AG04450 (cell line): ENCODE measurements at places on chromosomes 5 and 9.
A peak's percentile ranks its signal among the peaks of the same experiment; 100 is the strongest.

- no peak for DNase-seq
These were observed 44.8 kb downstream of the ABCA1 start for GRCh38 chr9:104883169-104883568.

DNA sequence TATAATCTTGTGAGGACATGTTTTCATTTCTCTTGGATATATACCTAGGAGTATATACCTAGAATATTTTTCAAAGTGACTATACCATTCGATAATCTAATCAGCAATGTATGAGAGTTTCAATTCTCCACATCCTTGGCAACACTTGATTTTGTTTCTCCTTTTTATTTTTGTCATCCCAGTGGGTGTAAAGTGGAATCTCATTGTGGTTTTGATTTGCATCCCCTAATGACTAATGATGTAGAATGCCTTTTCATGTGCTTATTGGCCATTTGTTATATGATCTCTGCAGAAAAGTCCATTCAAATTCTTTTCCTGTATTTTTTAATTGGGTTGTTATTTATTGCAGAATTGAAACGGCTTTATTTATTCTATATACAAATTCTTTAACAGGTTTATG is 15.2 kb downstream of the ZCCHC9 start:
- DNase-seq = no peak

DNA sequence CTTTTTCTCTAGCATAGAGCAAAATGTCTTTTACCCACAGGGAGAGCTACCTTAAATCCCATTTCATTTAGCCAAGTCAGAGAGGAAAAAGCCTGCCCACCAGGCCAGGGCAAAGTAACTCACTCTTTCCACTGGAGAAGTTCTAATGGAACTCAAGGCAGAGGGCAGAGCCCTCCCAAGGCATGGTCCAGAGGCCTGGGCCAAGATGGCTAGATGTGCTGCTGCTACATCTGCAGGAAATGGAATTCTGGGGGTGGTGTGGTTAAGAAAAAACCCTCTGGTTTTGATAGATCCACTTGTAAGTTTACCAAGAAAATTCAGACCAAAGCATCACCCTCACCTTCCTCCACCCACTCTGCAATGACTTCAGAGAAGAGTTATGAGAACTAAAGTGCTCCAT is 37.3 kb downstream of the CSF2 start:
- no peak for DNase-seq

DNA sequence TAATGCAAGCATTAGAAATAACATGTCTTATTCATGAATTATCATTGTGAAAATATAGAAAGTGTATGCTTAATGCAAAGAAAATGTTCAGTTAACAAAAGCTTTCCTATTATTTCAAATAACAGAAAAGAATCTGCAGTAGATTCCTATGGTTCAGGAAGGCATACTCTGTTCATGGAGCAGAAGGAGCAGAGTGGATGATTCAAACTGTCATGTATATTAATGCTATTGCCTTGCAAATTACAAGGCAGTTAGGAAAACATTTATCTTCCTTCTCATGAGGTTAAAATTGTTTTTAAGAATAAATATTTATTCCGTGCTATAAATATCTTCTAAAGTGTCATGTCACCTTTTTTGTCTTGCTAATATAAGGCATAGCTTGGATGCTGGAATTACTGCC is 47.5 kb downstream of the PCSK1 start:
- no peak for DNase-seq

DNA sequence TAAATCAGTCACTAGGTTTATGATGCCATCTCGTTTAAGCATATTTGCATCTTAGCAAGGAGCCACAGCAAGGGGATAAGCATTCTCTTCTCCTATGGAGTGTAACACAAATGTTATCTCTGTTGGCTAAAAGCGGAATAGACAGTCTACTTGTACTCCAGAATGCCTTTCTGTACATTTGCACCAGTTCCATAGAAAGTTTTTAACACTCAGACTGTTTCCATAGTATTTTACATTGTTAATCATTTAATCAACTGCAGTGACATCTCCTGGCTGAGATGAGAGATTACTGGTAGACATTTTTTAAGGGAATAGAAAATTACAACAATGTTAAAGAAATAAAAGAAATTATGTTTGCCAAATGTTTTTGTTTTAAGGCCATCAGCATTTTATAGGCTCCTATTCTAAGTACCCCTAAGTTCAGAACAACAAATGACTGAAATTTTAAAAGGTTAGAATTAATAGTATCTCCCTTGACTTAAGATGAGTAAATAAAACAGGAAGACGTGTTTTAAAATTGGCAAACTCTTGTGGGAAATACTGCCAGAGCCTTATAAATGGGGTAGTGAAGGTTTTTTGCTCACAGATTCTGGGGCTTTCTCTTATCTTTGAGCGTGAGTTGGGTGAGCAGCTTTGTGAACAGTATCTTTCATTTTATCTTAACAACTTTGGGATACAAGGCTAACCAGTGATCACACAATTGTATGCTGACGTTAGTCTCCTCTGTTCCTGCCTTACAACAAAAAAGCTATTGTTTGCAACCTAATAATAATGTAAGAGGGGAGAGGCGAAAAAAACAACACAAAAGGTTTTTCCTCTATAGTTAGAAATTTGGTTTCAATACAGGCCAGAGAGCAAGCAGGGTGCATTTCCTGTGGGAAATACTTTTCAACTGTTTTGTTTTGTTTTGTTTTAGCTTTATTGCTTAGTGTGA is 294.3 kb downstream of the FBXL7 start:
- no peak for DNase-seq

- no peak for DNase-seq
These were observed 27.9 kb upstream of the ITGA2 start for GRCh38 chr5:52961274-52961681.

GRCh38 chr5:171316258-171317121 is 7.4 kb downstream of the TLX3 start:
- no peak for DNase-seq

DNA sequence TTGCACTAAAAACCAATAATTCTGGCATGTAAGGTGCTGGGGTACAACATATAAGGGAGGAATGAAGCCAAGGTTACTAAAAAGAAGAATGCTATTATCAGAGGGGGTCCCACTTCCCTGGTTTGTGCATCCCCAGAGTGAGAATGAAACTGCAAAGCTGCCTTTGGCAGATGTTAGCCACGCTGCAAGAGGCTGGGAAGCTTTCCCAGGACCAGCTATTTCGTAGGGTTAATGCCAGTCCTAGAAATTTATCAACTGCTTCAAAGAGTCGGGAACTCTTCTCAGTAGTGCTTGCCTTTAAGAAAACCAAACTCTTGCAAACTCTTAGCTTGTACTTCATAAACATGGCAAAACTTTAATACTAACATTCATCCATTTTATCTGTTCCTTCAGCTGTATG is 87.5 kb upstream of the NR5A1 start:
- DNase-seq = no peak

GRCh38 chr5:119036101-119036762 is 34.7 kb upstream of the DMXL1 start:
- DNase-seq = peak; percentile 26

GRCh38 chr9:928363-929042 is 48.0 kb upstream of the DMRT3 start:
- DNase-seq = no peak

DNA sequence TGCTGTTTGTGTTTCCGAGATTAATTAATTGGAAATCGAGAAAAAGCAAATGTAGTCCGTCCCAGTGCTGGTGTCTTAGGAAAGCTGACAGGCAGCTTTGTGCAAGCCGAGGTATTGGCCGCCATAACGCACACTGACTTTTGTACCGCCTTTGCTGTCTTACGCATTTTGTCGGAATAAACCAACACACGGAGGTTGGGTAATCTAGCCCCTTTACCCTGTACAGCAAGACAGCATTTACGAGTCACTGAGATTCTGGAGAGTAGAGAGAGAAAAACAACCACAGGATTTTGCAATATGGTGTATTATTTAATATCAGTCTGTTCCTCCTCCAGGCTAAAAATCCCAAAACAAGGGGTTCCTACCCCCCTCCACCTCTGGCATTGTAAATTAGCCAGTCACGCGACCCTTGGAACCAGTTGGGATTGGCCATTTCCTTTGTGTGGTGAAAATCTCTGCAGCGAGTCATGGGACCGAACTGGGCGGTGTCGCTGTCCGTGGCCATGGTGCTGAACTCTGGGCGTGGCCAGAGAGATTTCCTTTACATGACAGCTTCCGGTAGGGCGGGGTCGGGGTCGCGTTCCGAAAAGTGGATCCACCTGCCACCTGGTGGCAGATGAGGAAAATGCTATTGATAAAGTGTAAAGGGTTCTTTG is 10.3 kb upstream of the PCDHB1 start:
- DNase-seq = no peak

- no peak for DNase-seq
These were observed 100.5 kb upstream of the PRRC1 start for GRCh38 chr5:127416906-127417305.

- DNase-seq = no peak
These were observed 687.0 kb upstream of the C9orf72 start for GRCh38 chr9:28260330-28260729.

DNA sequence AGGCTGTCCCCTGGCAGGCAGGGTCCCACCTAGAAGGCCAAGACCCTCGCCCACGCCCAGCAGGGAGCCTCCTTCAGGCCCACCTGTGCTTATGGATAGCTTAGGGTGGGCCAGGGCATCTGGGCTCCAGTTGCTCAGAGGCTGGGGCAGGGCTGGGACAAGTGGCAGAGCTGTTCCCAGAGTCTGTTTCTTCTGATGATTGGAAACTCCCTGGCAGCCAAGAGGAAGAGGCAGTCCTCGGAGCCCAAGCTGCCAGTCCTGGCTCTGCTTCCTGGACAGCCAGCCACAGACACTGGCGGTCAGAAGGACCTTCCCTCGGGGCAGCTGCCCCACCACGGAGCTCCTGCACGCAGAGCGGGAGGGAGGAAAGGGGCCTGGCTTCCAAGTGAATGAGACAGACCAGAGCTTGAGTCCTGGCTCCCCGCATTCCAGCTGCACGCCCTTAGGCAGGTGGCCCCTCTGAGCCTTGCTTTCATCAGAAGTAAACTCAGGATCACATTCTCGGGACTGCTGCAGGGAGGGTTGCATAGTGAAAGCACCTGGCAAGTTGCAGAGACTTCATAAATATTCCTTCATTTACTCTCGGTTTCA is 37.9 kb upstream of the GABRP start:
- DNase-seq = no peak

DNA sequence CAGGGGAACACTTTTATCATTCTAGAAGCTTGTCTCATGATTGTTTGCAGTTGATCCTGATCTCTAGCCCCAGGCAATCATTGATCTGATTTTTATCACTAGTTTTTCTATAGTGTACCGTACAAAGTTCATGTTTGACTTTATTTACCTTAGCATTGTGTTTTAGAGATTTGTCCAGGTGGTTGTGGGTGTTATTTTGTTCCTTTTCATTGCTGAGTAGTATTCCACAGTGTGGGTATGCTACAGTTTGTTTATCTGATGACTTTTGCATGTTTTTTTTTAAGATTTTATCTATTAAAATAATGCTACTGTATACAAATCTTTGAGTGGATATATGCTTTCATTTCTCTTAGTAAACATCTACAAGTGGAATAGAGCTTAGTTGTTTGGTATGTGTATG is 26.2 kb downstream of the ZNF131 start:
- DNase-seq = no peak

GRCh38 chr5:51326844-51327243 is 56.4 kb upstream of the ISL1 start:
- no peak for DNase-seq

GRCh38 chr9:88892724-88893123 is 98.5 kb upstream of the S1PR3 start:
- no peak for DNase-seq

GRCh38 chr9:13364271-13365000 is 84.9 kb upstream of the MPDZ start:
- DNase-seq = no peak

DNA sequence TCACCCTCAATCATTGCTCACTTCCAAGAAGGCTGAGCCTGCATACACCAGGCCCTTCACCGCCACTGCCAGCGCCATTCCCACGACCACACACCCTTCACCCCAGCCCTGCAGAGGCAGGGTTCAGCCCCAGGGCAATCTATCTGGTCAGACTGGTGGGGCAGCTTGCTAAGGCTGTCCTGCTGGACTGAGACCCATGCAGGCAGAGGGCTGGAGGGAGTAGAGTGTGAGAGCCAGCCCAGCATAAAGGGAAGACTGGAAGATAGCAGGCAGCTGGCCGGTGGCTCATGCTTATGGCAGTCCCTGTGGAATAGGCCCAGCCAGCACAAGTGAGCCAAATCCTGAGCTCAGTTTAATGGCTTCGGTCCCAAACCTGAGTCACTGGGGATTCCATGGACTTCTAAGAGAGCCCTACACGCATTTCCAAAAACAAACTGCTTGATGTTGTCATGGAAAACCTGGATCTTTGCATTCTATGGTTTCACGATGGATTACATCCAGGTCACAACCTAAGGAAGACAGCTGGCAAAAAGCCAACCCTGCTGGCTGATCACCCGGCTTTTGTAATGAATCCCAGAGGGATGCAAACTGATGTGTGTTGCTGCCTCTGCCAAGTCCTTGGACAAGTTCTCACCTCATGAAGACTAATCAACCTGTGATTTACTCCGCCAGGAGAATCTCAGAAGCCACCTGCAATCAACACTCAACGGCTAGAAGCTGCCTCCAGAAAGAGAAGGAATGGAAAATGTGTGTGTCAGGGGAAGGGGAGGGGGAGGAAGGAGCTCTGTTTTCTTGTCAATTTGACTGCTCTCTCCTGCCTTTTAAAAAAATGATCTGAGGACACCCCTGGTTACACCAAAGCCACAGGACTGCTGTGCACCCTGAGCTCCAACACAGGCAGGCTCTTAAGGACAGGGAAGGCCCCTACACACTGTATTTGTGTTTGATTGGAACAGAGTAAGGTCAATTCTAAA is 143.6 kb downstream of the LHFPL2 start:
- DNase-seq = peak; percentile 99

DNA sequence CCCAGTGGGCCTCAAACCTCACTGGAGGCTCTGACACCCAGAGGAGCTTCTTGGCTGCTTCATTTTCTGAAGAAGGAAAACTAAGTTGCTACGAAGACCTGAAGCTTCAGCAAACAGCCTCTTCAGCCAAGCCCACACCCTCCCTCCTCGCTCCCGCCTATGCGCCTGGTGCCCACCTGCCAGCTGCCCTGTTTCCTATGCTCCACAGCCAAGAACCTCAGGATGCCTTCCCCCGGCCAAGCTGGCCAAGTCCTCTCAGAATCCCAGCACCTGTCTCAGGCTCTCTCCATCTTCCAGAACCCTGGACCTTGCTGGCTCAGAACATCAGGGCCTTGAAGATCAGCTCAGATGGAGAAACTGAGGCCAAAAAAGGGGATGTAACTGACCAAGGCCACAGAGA is 60.4 kb downstream of the STK10 start:
- no peak for DNase-seq

DNA sequence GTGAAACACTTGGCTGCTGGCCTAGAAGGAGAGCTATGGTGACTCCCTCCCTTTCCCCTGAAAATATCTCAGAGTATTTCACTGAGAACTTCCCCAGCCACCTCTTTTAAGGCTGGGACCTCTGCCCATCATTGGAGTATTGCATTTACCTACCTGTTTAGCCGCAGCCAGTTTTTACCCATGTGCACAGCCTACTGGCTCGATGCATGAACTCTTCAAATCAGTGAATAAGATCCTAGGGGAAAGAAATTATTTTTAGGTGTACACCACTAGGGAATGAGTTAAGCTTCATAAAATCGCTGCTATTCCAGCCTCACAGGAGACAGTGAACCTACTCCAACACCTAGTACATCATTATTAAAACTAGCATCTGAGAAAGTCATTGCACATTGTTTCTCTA is 16.8 kb upstream of the FAM174A start:
- no peak for DNase-seq

- no peak for DNase-seq
These were observed 34.0 kb downstream of the GAPVD1 start for GRCh38 chr9:125295657-125296056.

GRCh38 chr9:38137342-38137741 is 68.3 kb upstream of the SHB start:
- DNase-seq = no peak

- DNase-seq = no peak
These were observed 33.0 kb downstream of the ITK start for GRCh38 chr5:157213527-157214243.
